ENCODE measurements at places on chromosomes 3 and 15. TPM values are rescaled to one million over a fixed set of nuclear protein-coding genes. Genes with fewer than 3 reads are reported as not detected.

Gene B2M
- total RNA-seq = 2,407 TPM

Gene TM2D3
- 44.1 TPM for total RNA-seq

Gene SCN11A
- 0.32 TPM for total RNA-seq

Gene FANCD2
- 2.8 TPM for total RNA-seq

Gene CEMIP
- 5.9 TPM for total RNA-seq

Gene TMOD2
- 9.5 TPM for total RNA-seq

Gene CCR3
- not detected for total RNA-seq

Gene AMIGO3
- not detected for total RNA-seq

Gene CSPG4
- total RNA-seq = 105 TPM

Gene MESD
- 30.2 TPM for total RNA-seq

Gene ADAMTS7
- 13.2 TPM for total RNA-seq

Gene PPP2R3A
- total RNA-seq = 7.8 TPM

Gene ECE2
- not detected for total RNA-seq

Gene GHRL
- total RNA-seq = 2.1 TPM

Gene HRG
- total RNA-seq = not detected

Gene ARGFX
- not detected for total RNA-seq

Gene ZDHHC23
- total RNA-seq = 3.7 TPM

Gene CHRM5
- total RNA-seq = not detected

Gene CLDN1
- total RNA-seq = 0.10 TPM

Gene DCBLD2
- 28.4 TPM for total RNA-seq

Gene SUSD5
- total RNA-seq = 0.26 TPM

Gene CPEB1
- total RNA-seq = 2.5 TPM

Gene RNF13
- total RNA-seq = 97.7 TPM

Gene MYLK
- total RNA-seq = 80.3 TPM

Gene XIRP1
- total RNA-seq = 0.10 TPM

Gene SOX2
- total RNA-seq = not detected

Gene CRYGS
- 3.1 TPM for total RNA-seq

Gene CD80
- 1.3 TPM for total RNA-seq

Gene ROBO2
- total RNA-seq = 1.8 TPM

Gene TRIM69
- total RNA-seq = 18.1 TPM

Gene COL6A5
- total RNA-seq = not detected

Gene TGM5
- 0.45 TPM for total RNA-seq

Gene POC1A
- total RNA-seq = 2.8 TPM

Gene OXTR
- 0.06 TPM for total RNA-seq

Gene KCNH8
- total RNA-seq = not detected

Gene MRAS
- total RNA-seq = 232 TPM

Gene GRIP2
- 0.71 TPM for total RNA-seq

Gene LIPC
- not detected for total RNA-seq

Gene LTK
- 0.77 TPM for total RNA-seq

Gene LRIG1
- 25.2 TPM for total RNA-seq

Gene MAN2A2
- total RNA-seq = 104 TPM

Gene CPLX3
- total RNA-seq = not detected

Gene PYGO1
- 6.3 TPM for total RNA-seq

Gene PARP15
- 2.9 TPM for total RNA-seq

Gene ITPKA
- total RNA-seq = 0.16 TPM

Gene CFAP100
- total RNA-seq = not detected

Gene SAMMSON
- not detected for total RNA-seq

Gene VILL
- total RNA-seq = 4.3 TPM

Measured in mesenteric fat pad (tissue), 1 donor.